ENCODE measurements at places on chromosomes 6 and 20.

GRCh38 chr20:54688476-54688875 is 213.1 kb downstream of the DOK5 start:
- DNase-seq = no peak

- DNase-seq = no peak
These were observed 422.9 kb downstream of the GJA1 start for GRCh38 chr6:121858310-121858709.

GRCh38 chr6:13201336-13201735 is 127.0 kb downstream of the TBC1D7 start:
- no peak for DNase-seq

- no peak for DNase-seq
These were observed 20.6 kb upstream of the NFATC2 start for GRCh38 chr20:51563174-51563485.

- DNase-seq = no peak
These were observed 147.4 kb upstream of the HTR1E start for GRCh38 chr6:86789779-86790411.

- DNase-seq = no peak
These were observed 222.0 kb downstream of the MAFB start for GRCh38 chr20:40467067-40467466.
